ENCODE measurements at places on chromosomes 1 and 21.

GRCh38 chr1:20354610-20355009 lies 63.9 kb downstream of the VWA5B1 start:
- DNase-seq: no peak

DNA sequence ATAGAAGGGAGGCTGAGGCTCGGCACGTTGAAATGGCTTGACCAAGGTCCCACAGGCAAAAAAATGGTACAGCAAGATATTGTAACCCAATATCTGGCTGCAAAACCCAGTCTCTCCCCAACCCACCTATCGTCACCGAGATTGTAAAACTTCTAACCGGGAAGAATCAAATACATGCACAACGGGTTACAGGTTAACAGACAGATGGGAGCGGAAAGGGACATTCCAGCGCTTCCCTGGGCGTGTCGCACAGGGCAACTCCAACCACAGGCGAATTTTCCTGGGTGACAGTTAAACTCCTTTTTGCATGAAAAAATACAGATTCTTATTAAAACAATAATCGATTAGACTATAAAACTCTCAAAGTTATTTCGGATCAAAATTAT lies 31.8 kb upstream of the JUN start:
- DNase-seq: no peak

- no peak for DNase-seq
Measured at GRCh38 chr1:5915587-5916571, 76.3 kb downstream of the NPHP4 start.

DNA sequence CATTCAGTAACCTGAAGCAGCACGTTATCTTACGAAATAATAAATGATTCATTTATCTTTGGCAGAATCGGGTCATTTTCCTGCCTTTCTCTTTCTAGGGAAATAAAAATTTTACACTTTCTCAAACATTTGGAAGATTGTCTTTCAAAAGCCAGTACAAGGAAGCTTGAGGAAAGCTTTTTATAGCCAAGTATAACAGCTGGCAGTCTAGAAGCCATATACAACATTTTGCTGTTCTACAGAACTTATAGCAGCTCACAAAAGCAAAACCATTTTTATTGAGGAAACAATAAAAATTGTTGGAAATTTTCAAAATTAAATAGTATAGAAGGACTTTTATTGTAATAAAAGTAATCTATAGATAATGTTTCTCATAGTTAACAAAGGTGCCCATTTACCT lies 448.6 kb downstream of the SMYD3 start:
- no peak for DNase-seq

- no peak for DNase-seq
Measured at GRCh38 chr1:62597281-62597680, at the start of gene ANGPTL3. Gene ANGPTL3, plus strand, starts transcription at chr1:62597520. Its CDS starts 47 bp downstream, at chr1:62597567.

Measured in stimulated activated CD8-positive, alpha-beta memory T cell treated with anti-CD3 and anti-CD28 coated beads, Interleukin-7, amount 100 ng/mL, for 1 hour (primary cell).